LNCaP clone FGC (cell line): ENCODE measurements at places on chromosomes 1 and 21.

- DNase-seq, result no peak
Observed at GRCh38 chr1:49085079-49085478, 308.4 kb upstream of the BEND5 start.

DNA sequence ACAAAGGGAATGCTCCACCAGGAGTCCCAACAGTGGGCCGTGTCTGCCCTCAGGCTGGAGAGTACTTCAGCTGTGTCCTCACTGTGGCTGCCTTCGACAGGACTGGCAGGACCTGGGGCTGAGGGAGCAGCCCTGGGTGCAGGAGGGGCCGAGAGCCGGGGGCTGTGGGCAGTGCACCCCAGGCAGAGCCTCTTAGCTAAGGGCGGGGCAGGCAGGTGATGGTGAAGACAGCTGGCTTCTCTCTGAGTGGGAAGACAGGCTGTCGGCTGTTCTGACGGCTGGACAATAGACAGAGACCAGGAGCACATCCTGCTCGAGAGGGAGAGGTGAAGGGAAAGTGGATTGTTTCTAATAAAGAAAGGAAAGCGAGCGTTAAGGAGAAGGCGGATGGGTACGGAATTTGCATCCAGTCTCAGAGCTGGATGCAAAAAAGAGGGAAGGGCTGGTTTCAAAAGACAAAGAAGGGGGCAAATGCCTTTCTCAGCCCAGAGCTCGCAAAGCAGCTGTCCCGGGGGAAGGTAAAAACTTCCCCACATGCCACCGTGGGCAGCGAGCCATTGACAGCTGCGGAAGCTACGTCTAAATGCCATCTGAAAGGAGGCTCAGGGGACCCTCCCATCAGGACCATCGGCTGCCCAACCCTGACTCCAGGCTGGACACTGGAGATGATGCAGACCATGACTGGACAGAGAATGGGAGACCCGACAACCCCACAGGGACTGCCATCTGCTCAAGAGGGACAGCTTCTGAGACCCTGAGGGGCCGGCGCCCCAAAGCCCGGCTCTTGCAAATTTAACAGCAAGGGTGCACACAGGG, 92.0 kb downstream of the STUM start:
- DNase-seq, result no peak

DNA sequence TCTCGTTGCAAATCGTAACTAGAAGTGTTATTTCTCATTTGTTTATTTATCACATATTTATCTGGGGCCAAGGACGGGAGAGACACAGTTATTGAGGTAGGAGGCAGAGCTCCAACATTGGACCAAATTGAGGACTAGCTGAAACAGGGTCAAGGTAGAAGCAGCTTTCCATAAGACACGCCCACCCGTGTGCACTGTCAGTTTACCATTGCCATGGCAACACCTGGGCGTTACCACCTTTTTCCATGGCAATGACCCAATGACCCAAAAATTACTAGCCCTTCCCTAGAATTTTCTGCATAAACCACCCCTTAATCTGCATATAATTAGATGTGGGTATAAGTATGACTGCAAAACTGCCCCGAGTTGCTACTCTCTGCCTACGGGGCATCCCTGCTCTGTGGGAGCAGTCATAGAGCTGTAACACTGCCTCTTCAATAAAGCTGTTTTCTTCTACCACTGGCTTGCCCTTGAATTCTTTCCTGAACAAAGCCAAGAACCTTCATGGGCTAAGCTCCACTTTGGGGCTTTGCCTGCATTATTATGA, 72.7 kb downstream of the FBXO2 start:
- no peak for DNase-seq

DNA sequence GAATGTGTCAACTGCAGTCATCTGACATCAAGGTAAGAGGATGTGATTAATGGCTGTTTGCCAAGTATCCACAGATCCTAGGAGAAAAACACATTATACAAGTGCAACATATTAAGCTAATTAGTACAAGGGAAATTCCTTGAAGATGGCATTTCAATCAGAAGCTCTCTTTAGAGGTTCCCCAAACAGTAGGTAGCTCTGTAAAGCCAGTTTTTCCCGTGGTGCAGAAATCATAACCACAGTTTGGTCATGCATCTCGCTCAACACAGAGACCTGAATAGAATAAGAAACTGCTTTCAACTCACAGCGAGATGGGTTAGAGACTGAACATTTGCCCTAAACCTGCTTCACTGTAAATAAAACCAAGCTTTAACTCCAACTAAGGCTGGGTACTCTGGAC, 230.5 kb upstream of the CAMK1G start:
- DNase-seq, result no peak

GRCh38 chr1:906600-907420, 16.9 kb upstream of the SAMD11 start:
- DNase-seq, result no peak

- no peak for DNase-seq
Observed at GRCh38 chr21:31900121-31900895, 27.5 kb downstream of the HUNK start.
